ENCODE measurements at places on chromosomes 12 and 14. TPM values are rescaled to one million over a fixed set of nuclear protein-coding genes. Genes with fewer than 3 reads are reported as not detected.

GRCh38 chr12:98424726-98425401 lies 90.5 kb upstream of the TMPO start:
- DNase-seq = peak; percentile 85

GRCh38 chr14:89641495-89642175 lies 224.6 kb upstream of the FOXN3 start:
- no peak for DNase-seq

DNA sequence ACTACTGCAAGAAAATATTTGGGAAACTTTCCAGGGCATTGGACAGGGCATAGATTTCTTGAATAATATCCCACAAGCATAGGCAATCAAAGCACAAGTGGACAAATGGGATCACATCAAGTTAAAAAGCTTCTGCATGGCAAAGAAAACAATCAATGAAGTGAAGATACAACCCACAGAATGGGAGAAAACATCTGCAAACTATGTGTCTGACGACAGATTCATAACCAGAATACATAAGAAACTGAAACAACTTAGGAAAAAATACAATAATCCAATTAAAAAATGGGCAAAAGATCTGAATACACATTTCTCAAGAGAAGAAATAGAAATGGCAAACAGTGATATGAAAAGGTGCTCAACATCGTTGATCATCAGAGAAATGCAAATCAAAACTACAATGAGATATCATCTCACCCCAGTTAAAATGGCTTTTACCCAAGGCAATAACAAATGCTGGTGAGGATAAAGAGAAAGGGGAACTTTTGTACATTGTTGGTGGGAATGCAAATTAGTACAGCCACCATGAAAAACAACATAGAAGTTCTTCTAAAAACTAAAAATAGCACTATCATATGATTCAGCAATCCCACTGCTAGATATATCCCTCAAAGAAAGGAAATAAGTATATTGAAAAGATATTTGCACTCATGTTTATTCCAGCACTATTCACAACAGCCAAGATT lies 33.8 kb upstream of the ATP2B1 start:
- no peak for DNase-seq

DNA sequence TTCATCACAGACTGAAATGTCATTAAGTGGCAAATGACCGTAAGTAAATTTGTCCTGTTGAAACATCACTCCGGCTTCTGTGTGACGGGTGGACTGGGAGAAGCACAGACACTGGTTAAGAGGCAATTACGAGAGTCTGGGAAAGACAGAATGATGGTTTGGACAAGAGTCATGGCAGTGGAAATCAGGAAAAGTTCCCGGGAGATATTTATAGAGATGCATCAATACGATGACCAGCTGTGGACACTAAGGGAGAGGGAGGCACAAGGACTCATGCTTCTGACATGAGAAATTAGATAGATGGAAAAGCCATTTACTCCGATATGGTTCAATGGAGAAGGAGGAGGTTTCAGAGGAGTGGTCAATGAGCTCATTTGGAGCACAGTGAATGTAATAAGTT lies 27.3 kb downstream of the CKAP4 start:
- DNase-seq = no peak

The PCED1B gene
- total RNA-seq = 2.4 TPM

DNA sequence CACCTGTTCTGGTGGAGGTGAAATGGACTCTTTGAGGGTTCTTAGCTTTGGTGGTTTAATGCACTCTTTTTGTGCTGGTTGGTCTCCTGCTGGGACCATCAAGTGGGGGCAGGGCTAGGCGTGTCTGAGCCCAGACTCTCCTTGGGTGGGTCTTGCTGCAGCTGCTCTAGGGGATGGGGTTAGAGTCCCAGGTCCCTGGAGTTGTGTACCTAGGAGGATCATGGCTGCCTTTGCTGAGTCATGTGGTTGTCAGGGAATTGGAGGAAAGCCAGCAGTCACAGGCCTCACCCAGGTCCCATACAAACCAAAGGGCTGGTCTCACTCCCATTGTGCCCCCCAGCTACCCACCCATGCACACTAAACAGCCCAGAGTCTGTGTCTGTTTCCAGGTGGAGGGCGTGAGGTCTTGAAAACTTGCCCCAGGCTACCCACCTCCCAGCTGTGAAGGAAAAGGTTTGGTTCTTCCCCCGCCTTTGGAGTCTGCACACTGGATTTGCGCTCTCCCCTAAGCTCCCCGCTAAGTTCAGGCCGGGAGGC lies 387.7 kb downstream of the TMTC2 start:
- no peak for DNase-seq

DNA sequence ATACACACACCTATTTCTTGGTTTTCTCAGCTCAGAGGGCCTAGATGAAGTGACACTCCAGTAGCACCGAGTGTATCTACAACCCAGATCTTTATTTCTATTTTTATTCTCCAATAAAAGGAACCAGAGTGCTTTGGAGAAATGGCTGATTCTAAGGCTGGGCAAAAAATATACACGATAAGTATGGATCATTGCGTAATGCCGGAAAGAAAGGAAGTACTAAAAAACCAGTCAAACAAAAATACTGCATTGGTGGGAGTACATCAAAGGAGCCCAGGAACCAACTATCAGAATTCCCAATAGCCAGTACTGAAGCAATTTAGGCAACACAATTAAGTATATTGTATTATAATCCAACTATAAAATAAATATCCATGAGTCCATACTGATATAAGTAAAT lies 400.9 kb upstream of the CCDC196 start:
- no peak for DNase-seq

DNA sequence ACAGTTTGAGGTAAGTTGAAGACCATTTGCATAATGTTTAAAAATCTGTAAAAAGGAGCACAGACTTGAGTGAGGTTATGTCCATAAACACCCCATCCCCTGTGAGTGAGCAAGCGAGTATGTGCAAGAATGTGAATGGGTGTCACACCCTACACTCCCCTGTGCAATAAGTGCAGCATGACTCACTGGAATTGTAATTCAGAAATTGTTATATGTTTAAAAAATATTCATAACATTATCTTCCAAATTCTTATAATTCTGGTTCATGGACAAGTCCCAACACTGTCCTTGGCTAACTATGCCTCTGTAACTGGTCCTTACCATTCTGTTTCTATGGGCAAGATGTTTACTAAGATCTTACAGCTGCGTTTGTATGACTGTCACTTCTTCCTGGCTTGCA lies 207.8 kb upstream of the FAR2 start:
- DNase-seq = peak; percentile 38

The RCOR1 gene
- total RNA-seq = 31.7 TPM

- no peak for DNase-seq
Observed at GRCh38 chr12:132525833-132526455, 36.0 kb downstream of the FBRSL1 start.

DNA sequence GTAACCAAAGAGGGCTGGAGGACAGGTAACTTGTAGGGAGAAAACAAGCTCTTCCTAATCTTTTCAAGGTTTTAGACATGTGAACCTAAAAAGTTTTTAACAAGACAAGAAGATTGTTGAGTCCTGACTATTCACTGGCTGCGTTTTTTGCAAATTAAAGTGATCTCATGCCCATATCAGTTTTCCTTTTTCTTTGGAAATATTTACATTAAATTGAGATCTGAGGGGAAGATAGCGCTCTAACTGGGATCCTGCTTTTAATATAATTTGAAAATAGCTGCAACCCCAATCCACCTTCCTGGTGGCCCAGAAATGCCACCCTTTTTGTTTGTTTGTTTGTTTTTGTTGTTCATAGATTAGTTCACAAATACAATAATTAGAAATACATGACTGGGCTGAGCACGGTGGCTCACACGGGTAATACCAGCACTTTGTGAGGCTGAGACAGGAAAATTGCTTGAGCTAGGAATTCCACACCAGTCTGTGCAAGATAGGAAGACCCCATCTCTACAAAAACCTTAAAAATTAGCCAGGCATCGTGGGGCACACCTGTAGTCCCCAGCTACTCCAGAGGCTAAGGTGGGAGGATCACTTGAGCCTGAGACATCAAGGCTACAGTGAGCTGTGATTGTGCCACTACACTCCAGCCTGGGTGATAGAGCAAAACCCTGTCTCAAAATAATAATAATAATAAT lies 2.4 kb upstream of the SSTR1 start:
- DNase-seq = no peak

GRCh38 chr12:52837781-52838608 lies 3.9 kb upstream of the KRT79 start:
- DNase-seq = peak; percentile 48

DNA sequence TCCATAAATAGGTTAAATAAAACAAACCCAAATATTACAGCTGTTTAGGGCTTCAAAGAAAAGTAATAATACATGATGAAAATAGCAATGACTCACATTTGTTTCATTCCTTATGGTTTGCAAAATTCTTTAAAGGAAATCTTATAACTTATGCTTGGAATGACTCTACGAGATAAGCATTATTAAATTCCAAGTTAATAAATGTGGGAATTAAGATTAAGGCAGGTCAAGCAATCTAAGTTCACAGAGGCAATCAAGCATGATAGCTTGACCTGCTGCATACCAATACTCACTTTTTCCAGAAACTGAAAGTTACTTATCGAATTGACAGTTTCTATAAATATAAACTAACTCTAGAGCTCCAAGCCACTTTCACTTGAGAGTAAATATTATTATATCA lies 1002.9 kb upstream of the SEL1L start:
- DNase-seq = no peak

The TMCC3 gene
- total RNA-seq = 3.5 TPM

- no peak for DNase-seq
Observed at GRCh38 chr12:9702255-9702654, 30.6 kb downstream of the CLECL1 start.

DNA sequence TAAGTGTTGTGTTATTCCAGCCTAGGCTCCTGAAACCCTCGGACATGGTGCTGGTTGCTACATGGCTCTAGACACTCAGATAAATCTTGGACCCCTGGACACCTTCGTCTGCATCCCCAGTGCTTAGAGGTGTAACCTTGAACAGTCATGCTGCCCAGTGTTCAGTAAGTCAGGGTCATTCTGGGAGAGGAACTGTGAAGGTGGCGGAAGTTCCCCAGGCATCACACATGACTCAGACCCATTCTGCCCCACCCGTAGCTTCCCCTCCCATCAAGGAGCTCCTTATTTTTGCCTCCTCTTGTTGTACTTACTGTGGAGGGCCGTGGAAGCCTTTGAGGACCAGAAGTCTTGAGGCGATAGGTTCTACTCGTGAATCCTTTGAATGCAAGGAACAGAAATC lies 18.1 kb upstream of the SSPN start:
- no peak for DNase-seq
